ENCODE measurements at places on chromosomes 3 and 15. TPM values are rescaled to one million over a fixed set of nuclear protein-coding genes. Genes with fewer than 3 reads are reported as not detected.

GRCh38 chr3:171784937-171785336 is 25.3 kb downstream of the PLD1 start:
- no peaks in the 10 kb centered on the region for H3K4me1 ChIP-seq
- no peak overlapping the region for H3K27ac ChIP-seq
- no peak overlapping the region for H3K4me3 ChIP-seq
- H3K36me3 ChIP-seq, result no peaks in the 10 kb centered on the region
- H3K27me3 ChIP-seq, result peaks cover 21% of the 10 kb centered on the region

GRCh38 chr3:15892311-15893227 is 94.8 kb upstream of the ANKRD28 start:
- no peak for DNase-seq
- H3K27ac ChIP-seq, result no peak overlapping the region
- H3K36me3 ChIP-seq, result peaks cover 2% of the 10 kb centered on the region
- H3K4me3 ChIP-seq, result no peak overlapping the region

DNA sequence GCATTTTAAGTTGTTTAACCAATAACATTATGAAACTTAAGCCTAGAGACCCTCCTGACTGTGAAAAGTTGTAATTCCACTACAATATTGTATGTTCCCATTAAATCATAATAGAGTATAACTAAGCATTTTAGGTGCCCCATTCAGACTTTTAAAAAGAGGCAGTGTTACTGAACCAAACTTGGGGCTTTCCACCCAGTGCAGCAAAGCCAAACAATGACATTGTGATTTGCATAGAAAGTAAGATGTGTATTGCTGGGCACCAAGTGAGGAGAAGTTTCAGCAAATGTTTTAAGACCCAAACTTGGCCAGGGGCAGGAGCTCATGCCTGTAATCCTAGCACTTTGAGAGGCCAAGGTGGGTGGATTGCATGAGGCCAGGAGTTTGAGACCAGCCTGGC is 706.2 kb downstream of the GRM7 start:
- no peaks in the 10 kb centered on the region for H3K4me1 ChIP-seq
- H3K27ac ChIP-seq, result no peak overlapping the region
- no peak overlapping the region for H3K4me3 ChIP-seq
- no peaks in the 10 kb centered on the region for H3K27me3 ChIP-seq

GRCh38 chr3:139839659-139840058 is 95.3 kb upstream of the CLSTN2 start:
- no peak overlapping the region for H3K27ac ChIP-seq
- no peaks in the 10 kb centered on the region for H3K4me1 ChIP-seq
- no peak for DNase-seq
- no peak overlapping the region for H3K4me3 ChIP-seq

DNA sequence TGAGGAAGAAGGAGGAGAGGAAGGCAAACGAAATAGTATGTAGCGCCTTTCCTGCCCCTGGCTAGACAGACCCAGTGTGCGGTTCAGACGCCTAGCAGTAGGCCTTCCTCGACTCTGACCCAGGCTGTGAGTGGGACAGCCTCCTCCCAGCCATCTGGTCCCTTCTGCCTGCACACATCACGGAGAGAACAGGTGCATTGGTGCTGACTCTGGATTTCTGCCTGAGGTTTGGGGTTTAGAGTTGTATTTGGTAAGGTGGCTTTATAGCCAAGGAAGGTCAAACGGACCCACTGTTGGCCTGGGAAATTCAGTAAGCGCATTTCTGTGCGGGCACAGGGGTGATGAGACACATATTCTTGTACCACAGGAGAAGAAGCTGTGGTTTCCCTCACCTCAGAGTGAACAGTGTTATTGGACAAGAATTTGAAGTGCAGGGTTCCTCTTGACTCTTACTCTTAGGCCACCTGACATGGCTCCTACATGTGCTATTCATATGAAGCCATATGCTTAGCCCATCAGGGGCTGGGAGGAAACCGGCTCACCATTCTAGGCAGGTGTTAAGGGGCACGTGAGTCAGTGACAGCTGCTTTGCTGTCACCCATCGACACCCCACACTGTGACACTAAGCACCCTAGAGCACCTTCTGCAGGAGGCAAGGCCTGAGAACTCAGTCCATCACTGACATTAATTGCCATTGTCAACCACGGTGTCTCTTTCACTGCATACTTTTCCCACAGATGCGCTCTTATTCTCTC is 143.3 kb downstream of the CHDH start:
- peaks cover 10% of the 10 kb centered on the region for H3K4me1 ChIP-seq
- peaks cover 11% of the 10 kb centered on the region for H3K27me3 ChIP-seq
- H3K4me3 ChIP-seq, result no peak overlapping the region
- no peak overlapping the region for H3K27ac ChIP-seq
- DNase-seq, result no peak
- no peaks in the 10 kb centered on the region for H3K36me3 ChIP-seq

CCR2 gene
- 52.5 TPM for total RNA-seq

AADACL2 gene
- not detected for total RNA-seq

FOXB1 gene
- 0.74 TPM for total RNA-seq
